Sigmoid colon (tissue), 7 donors: ENCODE measurements at places on chromosomes 13 and 19.

DNA sequence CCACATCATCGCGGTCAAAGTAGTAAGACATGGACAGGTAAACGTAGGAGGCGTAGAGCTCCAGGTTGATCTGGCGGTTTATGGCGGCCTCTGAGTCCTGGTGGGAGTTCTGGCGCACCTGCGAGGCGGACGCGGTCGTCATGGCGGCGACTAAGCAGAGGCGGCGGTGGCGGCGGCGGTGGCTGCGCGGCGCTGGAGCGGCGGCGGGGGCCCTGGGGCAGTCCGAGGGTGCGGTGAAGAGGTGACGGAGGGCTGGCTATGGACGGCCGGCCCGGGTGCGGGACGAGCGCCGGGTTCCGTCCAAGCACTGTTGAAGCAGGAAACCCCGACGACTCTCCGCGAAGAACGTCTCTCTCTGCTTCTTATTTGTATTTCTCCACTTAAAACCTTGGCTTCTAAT, 484.3 kb upstream of the SGCG start:
- no peak for DNase-seq

DNA sequence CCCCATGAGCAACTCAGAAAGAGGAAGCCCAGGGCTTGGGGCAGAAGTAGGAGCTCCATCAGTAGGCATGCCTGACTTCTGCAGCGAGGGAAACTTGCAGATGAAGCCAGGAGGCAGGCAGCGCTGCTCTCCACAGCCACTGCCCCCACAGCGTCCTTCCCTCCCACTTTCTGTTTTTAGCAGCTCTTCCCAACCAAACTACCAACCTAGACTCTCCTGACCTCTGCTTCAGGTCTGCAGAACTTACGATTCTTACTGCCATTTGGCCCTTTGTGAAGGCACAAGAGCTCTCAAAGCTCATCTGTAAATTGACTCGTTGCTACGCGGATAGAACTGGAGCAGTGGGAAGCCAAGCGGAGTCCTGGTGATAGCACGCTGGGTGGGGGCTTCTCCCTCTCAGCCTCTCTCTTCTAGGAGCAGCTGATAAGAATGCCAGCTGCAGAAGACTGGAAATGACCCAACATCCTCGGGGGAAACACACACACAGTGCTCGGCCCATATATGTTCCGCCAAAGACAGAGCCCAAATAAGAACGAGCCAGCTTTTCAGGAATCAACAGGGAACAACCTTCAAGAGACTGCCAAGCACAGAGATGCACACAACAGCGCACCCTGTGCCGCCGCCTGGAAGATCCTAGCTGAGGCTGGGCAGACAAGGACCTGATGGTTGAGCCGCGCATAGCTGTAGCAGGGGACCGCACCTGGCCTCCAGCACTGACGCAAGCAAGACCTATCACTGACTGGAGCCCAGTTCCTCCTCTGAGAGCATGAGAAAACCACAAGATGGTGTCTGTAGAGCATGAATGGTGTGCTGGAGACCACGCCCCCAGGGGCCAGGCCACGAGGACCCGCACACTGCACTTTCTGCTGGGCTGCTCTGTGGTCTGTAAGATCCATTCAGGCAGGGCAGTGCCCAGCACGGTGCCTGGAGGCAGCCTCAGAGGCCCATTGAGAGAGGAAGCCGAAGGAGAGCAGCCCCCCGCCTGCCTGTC, 15.9 kb upstream of the SLC35E1 start:
- no peak for DNase-seq

DNA sequence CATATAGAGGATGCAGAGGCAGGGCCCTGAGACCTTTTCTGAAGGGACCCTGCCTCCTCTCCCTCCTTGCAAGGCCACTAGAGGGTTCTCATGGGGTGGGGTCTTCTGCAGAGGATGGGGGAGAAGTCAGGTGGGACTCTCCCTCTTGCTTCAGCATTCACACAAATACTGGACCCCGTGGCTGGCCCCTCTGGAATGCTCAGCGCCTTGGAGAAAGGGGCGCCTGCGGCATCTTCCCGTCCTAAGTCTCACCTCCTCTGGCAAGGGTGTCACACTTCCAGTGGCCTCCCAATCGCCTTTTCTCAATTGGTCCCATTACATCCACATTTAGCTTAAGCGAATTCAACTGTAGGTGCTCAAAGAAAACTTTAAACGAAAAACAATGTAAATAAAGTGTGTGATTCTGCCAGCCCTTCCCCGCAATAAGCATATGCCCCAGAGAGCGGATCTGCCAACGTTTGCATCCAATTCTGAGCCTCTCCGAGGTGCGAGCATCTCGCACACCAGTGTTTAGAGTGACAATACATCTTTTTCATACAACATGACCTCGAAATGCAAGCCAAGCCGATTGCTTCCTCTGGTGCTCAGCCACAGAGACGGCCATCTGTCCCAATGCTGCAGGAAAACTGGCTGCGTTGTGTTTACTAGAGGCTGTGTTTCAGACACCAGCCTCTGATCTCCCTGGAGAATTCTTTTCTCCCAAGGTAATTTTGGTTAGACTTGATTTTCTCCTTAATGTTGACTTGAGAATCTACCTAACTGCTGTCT, 69.1 kb upstream of the WASF3 start:
- peak; percentile 40 for DNase-seq

DNA sequence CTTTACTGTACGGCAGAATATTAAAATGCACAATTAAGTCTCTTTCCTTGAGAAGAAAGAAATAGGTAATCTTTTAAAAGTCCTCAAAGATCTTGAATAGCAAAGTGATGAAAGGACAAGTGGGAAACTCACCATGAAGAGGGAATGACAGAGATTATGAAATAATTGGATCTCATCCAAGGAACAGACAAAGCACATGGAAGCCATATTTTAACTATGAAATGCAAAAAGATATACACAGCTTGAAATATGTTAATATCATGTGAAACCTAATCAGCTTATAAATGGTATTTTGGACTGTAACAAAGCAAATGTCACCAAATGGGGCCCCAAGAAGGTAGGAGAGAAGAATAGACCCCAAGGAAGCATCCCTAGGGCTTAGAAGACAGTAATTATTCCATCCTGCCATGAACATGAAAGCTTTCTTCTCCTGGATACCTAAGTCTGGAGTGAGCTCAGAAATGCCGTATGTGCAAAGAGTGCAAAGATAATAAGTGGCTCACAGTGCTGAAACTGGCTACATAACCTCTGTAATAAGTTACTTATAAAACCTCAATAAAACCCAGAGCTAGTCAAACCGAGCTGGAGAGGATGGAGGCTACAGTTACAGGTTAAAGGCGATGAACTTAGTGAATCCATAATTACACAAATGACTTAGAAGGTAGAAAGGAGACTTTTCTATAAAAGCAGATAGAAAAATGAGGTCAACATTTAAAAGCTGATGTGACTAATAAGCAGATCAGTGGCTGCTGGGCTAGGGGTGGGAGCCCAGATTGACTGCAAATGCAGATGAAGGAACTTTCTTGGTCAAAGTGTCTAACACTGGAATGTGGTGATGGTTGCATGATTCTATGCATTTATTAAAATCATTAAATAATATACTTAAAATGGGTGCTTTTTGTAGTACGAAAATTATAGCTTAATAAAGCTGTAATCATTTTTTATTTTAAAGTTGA, 34.4 kb downstream of the DCLK1 start:
- DNase-seq = no peak

DNA sequence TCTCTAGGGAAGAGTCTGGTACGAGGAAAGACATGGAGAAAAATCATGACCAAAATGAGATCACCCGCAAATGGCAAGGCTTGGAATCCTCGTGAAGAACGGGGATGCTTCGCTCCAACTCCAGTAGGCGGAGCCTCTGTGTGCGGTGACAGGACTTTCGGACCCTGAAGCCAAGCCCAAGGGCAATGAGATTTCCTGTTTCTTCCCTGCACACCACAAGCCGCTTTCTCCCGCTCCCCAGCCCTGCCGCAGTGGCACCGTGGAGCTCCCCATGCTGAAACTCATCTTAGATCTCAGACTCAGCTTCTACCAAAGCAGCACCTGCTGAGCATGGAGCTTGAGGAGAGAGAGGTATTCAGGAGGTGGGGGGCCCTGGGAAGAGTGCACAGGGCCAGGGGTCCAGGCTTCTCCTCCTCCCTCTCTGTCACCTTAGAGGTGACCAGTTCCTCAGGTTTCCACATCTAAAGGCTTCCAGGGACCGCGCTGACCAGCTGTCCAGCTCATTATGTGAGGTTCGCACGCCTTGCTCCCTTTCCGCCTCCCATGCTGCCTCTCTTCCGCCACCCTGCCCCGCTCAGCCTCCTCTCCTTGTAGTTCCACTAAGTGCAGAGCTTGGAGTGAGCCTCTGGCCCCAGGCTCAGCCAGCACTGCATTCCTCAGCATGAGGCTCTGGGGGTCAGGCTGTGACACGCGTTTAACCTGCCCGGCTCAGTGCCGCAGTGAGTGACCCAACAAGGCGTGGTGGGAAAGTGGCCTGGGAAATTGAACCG, 153.8 kb upstream of the SOX1 start:
- peak; percentile 45 for DNase-seq

- no peak for DNase-seq
Observed at GRCh38 chr13:112172641-112173251, 105.8 kb downstream of the SOX1 start.

DNA sequence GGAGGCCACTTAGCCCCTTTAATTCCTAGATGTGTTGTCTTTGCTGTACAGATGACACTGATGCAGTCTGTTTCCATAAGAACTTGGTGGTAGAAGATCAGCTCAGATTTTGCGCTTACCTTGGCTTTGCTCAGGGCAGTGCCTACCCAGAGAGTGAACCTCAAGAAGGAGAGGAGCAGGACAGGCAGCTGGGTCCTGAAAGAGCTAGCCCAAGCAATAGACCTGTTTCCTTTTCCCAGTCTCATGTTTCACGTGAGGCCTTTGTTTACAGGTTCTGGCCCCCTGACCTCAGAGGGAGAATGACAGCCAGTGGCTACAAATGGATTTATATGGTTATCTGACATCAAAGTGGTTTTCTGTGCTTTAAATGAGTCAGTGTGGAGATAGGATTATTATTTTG, 40.1 kb downstream of the METTL21C start:
- DNase-seq = no peak

DNA sequence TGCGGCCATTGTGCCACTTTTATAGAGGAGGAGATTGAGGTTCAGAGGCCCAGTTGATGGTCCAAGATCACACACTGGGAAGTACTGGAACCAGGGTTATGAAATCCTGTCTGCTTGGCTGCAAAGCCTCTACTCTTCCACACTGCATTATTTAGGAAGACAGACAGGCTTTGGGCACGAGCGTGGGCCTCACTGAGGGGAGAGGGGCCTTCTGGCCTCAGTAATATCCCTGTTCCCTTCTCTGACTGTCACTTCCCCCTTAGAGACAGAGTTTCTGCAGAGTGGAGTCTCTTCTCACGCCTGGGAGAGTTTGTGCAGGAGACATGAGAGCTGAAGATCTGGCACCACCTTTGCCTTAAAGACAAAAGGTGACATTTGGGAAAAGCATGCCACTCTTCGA, 49.0 kb upstream of the PNMA8B start:
- no peak for DNase-seq

- no peak for DNase-seq
Observed at GRCh38 chr13:86000546-86000945, 201.3 kb upstream of the SLITRK6 start.

GRCh38 chr13:76009267-76009890, 373.2 kb downstream of the LMO7 start:
- DNase-seq = no peak

DNA sequence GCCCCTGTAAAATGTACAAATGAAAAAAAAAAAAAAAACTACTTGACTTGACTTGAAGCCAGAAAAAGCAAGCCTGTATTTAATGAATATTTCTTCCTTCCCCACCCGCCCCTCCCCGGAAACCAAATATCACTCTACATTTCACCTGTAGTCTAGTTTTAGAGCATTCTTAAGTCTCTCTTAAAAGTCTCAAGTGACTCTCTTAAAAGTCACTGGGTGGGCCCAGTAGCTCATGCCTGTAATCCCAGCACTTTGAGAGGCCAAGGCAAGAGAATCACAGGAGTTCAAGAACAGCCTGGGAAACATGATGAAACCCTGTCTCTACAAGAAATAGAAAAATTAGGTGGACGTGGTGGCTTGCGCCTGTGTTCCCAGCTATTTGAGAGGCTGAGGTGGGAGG, 72.0 kb downstream of the TSC22D1 start:
- no peak for DNase-seq

- DNase-seq = no peak
Observed at GRCh38 chr19:17951990-17952976, 14.6 kb upstream of the KCNN1 start.

GRCh38 chr19:46849610-46850009, 1.0 kb downstream of the AP2S1 start:
- DNase-seq = peak; percentile 60

- no peak for DNase-seq
Observed at GRCh38 chr13:49731766-49732165, 40.5 kb upstream of the EBPL start.

DNA sequence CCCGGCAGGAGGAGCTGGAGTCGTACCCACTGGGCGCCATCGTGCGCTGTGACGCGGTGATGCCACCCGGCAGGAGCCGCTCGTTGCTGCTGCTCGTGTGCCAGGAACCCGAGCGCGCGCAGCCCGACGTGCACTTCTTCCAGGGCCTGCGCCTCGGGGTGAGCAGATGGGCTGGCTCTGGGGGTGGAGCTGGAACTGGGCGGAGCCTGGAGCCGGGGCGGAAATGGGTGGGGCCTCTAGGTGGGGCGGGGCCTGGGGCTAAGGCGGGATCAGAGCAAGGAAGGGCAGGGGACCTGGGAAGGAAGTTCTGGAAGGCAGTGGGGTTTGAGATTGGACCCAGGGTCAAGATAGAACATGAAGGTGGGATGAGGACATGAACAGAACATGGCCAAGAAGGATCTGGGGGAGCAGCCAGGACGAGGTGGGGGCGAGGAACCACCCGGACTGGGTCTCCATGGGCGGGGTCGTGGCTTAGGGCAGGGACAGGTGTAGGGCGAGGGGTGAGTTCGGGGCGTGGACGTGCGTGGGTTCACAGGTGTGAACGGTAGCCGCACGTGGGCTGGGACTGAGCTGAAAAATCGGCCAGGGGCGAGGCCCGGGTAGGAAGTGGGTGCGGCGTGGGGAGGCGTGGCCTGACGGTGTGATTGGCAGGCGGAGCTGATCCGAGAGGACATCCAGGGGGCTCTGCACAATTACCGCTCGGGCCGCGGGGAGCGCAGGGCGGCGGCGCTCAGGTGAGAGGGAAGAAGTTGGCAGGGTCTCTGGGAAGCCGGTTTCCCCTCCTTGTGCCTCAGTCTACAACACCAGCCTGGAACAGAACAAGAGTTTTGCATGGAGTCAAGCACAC, 4.7 kb downstream of the EPS8L1 start:
- DNase-seq = no peak

DNA sequence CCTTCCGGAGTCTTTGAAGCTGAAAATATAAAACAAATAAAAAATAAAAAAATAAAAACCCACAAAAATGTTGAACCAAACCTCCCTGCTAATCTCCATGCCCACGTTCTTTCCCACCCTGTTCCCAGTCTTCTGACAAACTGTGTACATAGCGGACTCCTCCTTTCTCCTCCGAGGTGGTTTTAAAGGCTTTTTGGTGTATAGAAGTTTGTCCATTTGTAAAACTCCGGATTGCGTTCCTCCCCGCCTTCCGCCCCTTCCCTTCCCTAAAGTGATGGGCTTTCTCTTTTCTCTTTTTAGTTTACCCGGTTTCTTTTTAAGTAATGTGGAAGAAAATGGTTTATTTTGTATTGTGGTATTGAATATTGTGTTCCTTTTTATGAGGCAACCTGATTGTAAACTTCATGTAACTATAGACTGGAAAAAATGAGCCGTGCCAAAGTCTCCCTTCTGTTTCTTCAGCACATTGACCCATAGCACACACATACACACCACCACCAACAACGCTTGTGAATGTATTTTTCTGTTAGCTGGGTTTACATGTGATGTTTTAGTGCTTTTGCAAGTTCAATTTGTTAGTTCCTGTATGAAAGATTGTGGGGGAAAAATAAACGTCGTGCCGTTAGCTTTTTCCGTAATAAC, 4.4 kb downstream of the ZIC2 start:
- DNase-seq = no peak
